Small intestine (tissue), 16 donors: ENCODE measurements at places on chromosomes 1 and 21. TPM values are rescaled to one million over a fixed set of nuclear protein-coding genes. Genes with fewer than 3 reads are reported as not detected.

The FCRLB gene
- polyA plus RNA-seq: not detected

The ZYG11A gene
- polyA plus RNA-seq: not detected

The ADGRL4 gene
- 0.27 TPM for polyA plus RNA-seq

The NR1I3 gene
- polyA plus RNA-seq: 4.9 TPM

The DRAXIN gene
- polyA plus RNA-seq: 0.15 TPM

The MROH7 gene
- polyA plus RNA-seq: 27.5 TPM

The FAM151A gene
- polyA plus RNA-seq: 1.5 TPM

The RTCA gene
- 31.3 TPM for polyA plus RNA-seq

The ZNF648 gene
- polyA plus RNA-seq: not detected

The CFHR5 gene
- polyA plus RNA-seq: not detected

The COL6A2 gene
- 159 TPM for polyA plus RNA-seq

The UBXN10 gene
- 0.54 TPM for polyA plus RNA-seq

The HSD11B1 gene
- polyA plus RNA-seq: not detected

The CCDC185 gene
- not detected for polyA plus RNA-seq

The KIF17 gene
- 1.3 TPM for polyA plus RNA-seq

The OR6K2 gene
- not detected for polyA plus RNA-seq

The DIPK1A gene
- 4.6 TPM for polyA plus RNA-seq

The NTNG1 gene
- not detected for polyA plus RNA-seq
